ENCODE measurements at places on chromosomes 4 and X.

DNA sequence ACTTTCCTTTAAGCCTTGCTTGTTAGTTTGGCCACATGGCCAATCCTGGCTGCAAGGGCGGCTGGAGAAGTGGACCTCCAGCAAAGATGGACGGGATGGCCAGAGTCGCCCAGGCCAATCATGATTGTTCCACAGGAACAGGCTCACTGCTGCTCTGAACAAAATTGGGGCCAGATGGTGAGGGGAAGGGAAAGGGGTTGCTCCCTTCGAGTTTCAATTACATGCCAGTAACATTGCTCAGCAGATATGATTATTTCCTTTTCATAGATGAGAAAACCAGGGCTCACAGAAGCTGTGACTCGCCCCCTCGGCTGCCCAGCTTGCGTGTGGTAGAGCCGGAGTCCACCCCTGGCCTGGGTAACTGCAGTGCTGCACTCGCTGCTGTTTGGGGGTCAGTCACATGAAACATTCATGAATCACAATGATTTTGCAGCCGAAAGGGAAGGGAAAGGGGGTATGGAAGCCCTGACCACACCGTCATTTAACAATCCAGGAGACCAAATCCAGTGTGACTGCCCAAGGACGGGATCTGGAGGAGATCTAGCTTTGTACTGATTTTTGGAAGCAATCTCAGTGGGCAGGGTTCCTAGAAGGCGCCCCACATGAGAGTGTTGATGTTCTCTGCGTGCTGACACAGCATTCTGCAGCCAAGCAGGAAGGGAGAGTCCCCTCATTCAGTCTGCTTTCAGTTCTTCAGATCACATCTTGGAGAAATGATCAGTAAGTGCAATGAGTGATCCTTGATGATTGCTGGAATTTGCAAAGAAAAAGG lies 77.3 kb upstream of the MSX1 start:
- DNase-seq = no peak

DNA sequence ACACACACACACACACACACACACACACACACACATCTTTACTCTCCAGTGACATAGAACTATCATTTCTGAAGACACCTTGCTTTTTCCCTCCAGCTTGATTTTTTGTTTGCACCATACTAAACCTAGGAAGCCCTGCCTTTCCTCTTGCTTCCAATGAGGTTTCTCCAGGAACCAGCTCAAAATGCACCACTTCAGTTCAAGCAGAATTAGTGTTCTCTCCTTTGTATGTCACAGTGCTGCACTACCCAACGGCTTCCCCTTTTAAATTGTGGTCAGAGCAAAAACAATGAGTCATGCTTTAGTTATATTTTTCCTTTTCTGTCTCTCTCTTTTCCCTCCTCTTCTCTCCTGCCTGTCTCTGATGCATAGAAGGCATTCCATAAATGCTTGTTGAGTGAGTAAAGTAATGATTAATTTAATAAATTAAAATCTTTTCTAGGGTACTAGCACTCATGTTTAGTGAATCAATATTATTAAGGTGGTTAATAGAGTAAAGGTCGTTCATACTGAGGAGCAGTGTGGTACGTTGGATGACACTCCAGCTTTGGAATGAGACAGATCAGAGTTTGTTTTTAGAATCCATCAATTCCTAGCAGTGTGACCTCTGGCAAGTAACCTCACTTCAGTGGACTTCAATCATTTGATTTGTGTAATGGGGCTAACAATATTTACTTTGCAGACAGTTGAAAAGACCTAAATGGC lies 5.9 kb downstream of the RTL3 start:
- DNase-seq = no peak

- no peak for DNase-seq
Measured at GRCh38 chrX:70132224-70132623, 1.0 kb upstream of the IGBP1 start.

- no peak for DNase-seq
Measured at GRCh38 chrX:129782706-129783105, 3.0 kb downstream of the SASH3 start.

- DNase-seq = no peak
Measured at GRCh38 chrX:12378253-12378652, 240.0 kb downstream of the FRMPD4 start.

DNA sequence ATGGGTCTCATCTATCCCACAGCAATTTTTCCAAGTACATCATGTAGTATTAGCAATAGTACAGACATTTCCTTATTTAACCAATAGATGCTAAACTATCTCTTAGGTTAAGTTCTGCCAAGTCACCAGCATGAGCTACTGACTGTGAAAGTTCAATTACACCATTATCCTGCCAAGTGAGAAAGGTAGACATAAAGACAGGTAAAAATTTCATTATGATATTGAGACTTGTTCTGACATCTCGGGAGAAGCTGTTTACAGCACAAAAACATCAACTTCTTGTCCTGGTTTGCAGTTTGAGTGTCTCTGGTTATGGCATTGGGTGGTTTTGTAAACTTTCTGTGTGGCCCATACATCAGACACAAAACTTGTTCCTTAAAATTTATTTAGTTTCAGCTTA lies 622.4 kb upstream of the PCDH10 start:
- DNase-seq = no peak

All from left ventricle myocardium superior (tissue), 1 donor.